ENCODE measurements at places on chromosomes 4 and X.

DNA sequence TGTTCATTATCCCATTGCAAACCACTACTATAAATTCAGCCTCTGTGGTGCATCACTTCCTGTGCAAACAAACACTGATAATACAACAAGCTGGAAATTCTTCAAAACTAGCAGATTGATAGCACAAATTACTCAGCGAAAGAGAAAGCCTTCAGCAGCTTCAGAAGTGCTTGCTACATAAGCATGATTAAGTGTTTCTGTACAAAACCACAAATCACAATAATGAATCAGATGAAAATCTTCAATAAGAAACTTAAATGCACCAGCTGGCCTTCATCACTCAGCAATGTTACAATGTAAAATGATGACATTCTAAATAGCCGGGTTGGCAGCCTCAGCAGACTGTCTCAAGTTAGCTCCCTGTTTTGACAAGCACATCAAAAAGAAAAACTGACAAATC is 262.2 kb downstream of the SPOCK3 start:
- DNase-seq, result no peak

DNA sequence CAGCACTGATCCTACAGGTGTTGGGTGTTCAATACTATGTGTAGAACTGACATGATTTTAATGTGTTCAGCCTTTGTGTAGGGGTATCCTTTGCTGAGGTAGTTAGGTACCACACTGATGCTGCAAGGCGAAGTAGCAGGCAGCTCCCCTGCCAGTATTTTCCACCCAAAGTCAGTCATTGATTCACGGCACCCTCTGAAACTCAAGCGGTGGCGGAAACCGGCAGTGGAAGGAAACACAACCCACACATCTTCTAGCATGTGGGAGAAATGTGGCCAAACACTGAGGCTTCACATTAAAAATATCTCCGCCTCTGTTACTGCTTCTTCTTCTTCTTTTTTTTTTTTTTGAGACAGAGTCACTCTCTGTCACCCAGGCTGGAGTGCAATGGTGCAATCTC is 126.3 kb downstream of the AASDH start:
- no peak for DNase-seq

- DNase-seq, result no peak
Measured at GRCh38 chrX:153960077-153960476, 11.5 kb downstream of the HCFC1 start.

DNA sequence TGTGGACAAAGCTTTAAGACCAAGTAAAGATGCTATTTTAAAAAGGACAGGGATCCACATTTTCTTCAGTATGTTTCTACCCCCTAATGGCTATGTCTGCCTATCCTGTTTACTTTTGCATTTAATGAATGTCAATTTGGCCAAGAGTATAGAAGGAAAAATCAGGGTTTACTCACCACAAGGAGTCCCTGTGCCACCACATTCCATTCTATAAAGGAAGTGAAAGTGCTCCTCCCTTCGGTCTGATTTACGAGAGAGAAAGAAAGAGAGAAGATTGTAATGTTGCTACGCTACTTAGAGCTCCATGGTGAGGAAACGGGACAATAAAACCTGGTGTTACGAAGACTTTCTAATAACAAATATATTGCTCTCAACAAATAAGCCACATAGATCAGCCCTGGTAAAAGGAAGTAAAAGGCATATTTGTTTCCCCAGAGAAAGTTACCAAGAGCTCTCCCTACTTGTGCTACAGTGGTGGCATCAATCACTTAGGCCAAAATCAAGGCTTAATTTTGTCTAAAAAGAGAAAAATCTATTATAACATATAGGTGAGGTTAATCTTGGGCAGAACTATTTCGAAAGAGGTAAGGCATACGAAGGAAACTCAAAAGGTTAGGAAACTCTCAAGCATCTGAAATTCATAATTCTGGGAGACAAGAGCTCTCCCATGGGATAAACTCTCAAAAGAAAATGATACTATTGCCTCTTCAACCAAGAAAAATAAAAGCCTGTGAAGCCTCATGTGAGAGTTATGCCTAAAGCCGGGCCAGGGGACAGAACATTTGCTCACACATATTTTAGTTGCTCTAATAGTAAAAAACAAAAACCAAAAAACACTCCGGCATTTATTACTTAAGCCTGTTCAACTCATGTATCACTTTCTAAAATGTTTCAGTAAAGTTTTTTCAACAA is 29.5 kb downstream of the TAPT1 start:
- no peak for DNase-seq

- no peak for DNase-seq
Measured at GRCh38 chr4:42452823-42453222, 55.5 kb downstream of the SHISA3 start.

GRCh38 chr4:121679267-121679666 is 17.5 kb downstream of the ANXA5 start:
- no peak for DNase-seq
